ENCODE measurements at places on chromosomes 4 and X.
A peak's percentile ranks its signal among the peaks of the same experiment; 100 is the strongest.

GRCh38 chr4:56739066-56739777, 58.1 kb upstream of the HOPX start:
- no peak for DNase-seq

DNA sequence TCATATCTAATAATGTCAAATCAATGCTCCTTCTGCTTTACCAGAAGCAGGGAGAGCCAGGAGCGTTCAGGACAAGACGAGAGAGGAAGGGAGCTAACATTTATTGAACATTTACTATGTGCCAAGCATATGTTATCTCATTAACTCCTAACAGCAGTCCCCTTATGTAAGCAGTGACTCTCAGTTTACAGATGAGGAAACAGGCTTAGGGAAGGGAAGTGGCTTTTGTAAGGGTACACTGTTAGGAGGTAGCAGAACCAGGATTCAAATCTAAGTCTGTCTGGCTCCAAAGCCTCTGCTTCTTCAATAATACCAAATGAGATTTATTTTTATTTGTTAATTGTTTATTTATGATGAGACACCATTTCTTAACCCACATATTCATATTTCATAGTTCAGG, 2.6 kb upstream of the STARD8 start:
- no peak for DNase-seq

DNA sequence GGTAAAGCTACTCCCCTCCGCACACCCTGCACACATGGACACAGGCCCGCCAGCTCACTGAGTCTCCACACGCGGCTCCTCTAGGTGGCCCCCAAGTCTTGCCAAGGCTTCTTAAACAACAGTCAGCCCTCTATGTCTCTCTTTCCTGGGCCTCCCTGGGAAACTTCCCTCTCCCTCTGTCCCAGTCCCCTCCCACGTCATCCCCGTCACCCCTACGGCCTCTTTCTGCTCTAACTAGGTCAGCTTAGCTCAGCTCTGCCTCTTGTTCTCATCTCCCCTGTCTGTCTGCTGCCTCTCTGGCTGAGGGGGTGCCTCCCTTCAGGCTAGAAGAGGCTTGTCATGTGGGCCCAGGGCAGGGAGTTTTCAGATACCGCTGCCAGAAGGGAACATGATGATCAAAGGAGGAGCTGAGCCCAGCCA, 38.8 kb downstream of the SEPTIN6 start:
- DNase-seq, result peak; percentile 33

DNA sequence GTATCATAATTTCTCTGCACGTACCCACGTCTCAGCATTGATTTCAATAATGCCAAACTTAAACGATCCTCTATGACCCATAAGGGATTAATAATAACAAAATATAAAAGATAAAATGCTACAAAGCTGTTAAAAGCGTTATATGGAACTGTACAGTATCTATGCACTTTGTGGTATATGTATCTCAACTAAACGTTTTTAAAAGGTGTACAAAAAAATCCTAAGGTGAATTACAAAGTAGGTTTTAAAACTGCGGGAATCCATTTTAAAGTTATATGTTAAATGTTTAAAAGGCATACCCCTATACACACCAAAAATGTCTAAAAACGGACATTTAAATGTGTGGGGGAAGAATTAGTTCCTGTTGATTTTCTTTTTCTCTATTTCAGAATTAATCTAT, 860 bp downstream of the ZNF182 start:
- no peak for DNase-seq

DNA sequence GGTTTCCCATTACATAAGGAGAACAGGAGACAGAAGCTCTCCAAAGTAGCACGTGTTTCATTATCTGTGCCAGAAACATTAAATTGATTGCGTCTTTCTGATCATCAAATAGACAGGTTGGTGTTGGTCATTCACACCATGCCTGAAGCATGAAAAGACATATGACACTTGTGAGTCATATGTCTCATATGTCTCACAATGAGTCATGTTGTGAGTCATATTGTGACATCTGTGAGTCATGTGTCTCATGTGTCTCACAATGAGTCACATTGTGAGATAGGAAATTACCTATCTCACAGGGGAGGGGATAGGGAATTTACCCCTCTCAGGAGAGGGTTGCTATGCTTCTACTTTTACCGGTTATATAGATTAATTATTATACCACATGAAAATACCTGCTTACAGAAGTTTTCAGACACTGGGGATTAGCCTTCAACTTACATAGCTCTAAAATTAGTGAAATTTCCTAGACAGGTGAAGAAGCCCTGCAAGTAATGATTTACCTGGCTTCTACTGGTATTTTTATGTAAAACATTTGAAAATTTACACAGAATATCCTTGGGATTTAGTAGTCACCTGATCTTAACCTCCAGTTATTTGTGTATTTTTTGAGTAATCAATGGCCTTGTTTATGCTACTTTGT, 80.8 kb downstream of the NPFFR2 start:
- no peak for DNase-seq

DNA sequence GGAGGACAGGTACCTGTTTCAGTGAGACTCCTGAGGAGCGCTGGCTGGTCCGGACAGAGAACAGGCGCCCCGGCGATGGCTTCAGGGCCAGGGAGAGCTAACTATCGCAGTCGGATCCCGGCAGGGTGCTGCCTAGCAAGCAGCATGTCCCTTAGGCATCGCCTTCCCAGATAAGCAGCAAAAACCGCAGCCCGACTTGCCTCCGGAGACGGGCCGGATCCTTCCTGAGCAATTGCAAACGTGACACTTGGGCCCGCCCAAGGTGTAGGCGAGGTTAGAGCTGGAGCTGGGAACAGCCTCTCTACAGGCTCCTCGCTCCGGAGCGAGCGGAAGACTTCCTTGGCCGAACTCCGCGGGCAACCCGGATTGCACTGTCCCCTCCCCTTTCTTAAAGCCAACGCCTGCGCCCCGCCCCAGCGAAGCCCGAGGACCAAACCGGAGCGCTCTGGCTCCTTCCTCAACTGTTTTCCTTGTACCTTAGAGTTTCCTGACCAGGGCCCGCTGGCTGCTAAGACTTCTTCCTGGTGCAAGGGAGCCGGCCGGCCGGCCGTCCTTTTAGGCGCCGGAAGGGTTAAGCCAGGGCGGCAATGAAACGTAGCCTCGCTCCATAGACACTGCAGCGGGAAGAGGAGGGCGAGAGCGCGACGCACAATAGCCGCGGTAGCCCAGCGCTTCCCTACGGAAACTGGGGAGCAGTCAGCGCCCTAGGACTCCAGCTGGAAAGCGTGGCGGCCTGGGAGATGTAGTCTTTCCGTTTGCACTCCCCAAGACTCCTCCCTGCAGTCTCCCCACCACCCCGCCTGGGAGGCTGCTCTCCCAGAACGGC, at the start of gene OPHN1:
OPHN1 (minus strand) TSS at position 341 of the 826 bp plus-strand sequence. CDS start 475 bp downstream, outside the sequence.
- no peak for DNase-seq
